ENCODE measurements at places on chromosomes 12 and 14.

- DNase-seq, result no peak
Observed at GRCh38 chr12:617304-617915, 45.8 kb downstream of the NINJ2 start.

DNA sequence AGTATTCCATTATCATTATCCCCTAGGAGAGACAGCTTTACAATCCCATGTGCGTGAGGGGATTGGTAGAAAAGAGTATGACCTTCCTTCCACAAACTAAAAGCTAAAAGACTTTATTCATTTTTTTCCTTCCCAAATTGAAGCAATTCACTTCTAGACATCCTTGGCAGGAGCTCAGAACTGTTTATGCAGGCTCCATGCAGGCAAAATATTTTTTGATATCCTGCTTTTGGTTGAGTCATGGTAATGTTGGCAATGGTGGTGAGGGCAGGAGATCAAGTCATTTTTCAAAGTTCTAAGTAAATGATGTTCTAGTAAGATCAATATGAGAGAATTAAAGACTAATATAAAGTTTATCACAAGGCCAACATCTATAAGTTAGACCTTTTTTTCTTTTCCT lies 1.3 kb upstream of the PLEKHG7 start:
- no peak for DNase-seq

- DNase-seq, result no peak
Observed at GRCh38 chr14:105317546-105317945, 3.0 kb downstream of the PACS2 start.

GRCh38 chr12:49292729-49293055 lies 2.3 kb upstream of the PRPH start:
- no peak for DNase-seq

- DNase-seq, result no peak
Observed at GRCh38 chr14:32329146-32329545, at the start of gene AKAP6. Gene AKAP6 (plus strand): TSS chr14:32329298. CDS start chr14:32433494, 104,196 bp downstream.

- no peak for DNase-seq
Observed at GRCh38 chr12:68198507-68199086, 27.0 kb downstream of the IL26 start.

DNA sequence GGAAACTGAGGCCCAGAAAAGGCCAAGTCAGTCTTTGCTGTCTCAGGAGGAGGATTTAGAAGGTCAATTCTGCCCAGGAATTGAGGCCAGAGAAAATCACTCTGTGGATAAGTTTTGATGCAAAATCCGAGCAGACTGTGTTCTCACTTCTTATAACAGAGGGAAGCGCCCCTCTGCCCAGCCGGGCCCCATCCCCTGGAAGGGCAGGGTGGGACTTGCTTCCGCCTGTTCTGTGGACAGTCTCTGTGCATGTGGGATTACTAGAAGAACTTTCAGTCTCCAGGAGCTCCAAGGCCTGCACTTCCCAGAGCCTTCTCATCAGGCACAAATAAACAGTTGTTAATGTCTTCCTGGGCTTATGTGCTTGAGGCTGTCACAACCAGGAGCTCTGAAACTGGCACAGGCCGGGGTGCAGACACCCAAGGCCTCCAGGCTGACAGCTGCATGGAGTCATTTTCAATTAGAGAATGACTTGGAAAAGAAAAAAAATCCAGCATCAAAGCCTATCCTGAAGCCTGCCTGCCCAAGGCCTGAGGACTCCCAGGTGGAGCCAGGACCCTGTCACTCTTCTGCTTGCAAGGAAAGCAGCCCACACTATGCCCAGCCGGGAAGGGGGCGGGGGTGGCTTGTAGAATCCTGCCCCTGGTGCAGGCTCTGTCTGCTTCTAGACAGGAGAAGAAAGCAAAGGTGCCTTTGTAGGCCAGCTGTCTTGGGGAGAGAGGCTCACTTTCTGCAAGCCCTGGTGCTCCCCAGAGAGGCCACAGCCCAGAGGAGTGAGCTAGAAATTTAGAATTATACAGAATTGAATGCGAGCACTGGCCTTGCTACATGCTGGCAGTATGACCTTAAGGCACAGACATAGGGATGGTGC lies 84.7 kb downstream of the NTF3 start:
- no peak for DNase-seq

- DNase-seq, result no peak
Observed at GRCh38 chr12:13347241-13348043, 150.9 kb downstream of the EMP1 start.

- no peak for DNase-seq
Observed at GRCh38 chr14:75631453-75631831, 29.2 kb downstream of the ERG28 start.

DNA sequence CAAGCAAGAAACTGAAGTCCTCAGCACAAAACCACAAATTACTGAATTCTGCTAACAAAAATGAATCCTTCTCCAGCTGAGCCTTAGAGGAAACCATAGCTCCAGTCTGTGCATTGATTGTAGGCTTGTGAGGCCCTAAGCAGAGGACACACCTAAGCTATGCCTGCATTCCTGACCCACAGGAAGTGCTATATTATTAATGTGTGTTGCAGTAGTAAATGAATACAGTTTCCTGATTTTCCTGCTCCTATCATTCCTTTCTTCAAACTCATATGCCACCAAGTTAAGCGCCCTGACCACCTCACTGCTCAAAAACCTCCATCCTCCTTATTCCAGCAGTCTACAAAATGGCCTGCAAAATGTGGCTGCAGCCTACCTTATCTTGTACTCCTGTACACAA lies 151.9 kb upstream of the ABCD2 start:
- DNase-seq, result no peak

DNA sequence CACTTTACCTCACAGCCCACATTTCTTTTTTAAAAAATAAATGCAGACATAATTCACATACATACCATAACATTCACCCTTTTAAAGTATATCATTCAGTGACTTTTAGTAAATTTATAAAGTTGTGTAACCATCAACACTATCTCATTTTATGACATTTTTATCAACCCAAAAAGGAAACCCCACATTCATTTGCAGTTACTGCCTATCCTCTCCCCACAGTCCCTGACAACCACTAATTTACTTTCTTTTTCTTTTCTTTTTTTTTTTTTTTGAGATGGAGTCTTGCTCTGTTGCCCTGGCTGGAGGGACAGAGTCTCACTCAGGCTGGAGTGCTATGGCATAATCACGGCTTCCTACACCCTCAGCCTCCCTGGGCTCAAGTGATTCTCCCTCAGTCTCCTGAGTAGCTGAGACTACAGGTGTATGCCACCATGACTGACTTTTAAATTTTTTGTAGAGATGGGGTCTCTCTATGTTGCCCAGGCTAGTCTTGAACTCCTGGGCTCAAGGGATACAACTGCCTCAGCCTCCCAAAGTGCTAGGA lies 1.5 kb upstream of the EP400 start:
- no peak for DNase-seq

DNA sequence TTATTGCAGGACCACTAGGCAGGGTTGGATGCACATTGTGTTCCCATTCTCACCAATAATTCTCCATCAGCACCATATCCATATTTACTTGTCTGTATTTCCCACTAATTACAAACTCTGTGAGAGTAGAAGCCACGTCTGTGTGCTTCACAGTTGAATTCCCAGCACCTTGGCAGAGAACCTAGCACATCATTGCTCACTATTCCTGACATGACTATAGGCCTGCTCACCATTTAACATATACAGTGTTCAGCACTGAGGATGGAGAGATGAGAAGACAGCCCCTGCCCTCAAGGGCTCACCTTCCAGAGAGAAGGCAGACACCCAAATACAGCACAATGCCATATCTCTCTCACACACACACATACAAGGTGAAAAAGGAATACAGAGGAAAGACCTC lies 5.0 kb downstream of the DAD1 start:
- no peak for DNase-seq

GRCh38 chr12:64147011-64147631 lies 75.0 kb downstream of the KICS2 start:
- no peak for DNase-seq

- no peak for DNase-seq
Observed at GRCh38 chr12:27331291-27331926, 1.2 kb upstream of the BMAL2 start.

DNA sequence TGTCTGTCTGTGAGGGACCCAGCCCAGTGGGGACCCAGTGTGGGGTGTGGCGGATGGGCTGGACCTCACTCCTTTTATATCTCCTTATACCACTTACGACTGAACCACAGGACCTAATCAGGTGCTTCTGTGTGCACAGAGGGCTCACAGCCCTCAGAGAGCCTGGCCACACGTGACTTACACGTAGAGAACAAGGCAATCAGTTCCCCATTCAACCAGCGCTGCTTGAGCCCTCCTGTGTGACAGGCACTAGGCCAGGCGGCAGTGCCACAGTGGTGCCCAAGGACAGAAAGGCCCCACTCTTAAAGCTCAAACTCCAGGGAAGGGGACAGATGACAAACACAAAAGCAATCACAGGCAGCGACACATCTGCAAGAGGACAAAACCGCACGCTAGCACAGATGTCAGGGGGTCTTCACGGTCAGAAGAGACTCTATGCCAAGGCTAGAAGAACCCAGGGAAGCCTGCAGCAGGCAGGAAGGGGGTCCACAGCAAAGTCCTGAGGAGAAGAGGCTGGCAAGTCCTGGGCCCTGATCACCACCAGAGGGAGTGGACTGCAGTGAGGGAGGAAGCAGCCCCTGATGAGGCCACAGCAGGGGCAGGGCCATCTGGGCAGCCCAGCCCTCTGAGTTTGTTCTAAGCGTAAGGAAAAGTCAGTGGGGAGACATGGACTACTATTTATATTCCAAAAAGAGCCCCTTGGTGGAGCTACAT lies 39.3 kb downstream of the SETD3 start:
- DNase-seq, result no peak

- DNase-seq, result no peak
Observed at GRCh38 chr12:68809190-68810026, 1.4 kb downstream of the MDM2 start.

- no peak for DNase-seq
Observed at GRCh38 chr12:32586390-32586789, 92.7 kb upstream of the DNM1L start.

DNA sequence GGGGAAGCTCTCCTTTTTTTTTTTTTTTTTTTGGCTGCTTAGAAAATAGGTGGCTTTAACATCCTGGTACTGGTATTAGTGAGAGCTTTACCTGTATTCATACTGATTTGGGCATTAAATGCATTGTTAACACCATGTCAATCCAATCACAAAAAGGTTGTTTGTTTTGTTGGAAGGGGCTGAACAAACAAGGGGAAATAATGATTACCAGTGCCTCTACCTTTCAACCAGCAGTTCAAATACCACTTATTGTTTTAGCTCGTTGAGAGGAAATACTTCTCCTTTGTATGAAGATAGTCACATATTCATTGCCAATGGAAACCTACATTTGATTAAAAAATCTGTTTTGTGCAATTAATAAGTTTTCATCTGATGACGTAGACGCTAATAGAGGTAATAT lies 72.9 kb downstream of the MIPOL1 start:
- DNase-seq, result no peak

- DNase-seq, result no peak
Observed at GRCh38 chr12:46379352-46379751, 6.8 kb upstream of the SLC38A2 start.

GRCh38 chr12:80559766-80560165 lies 115.7 kb downstream of the PTPRQ start:
- DNase-seq, result no peak

GRCh38 chr12:69834147-69834546 lies 9.1 kb downstream of the MYRFL start:
- DNase-seq, result no peak

- no peak for DNase-seq
Observed at GRCh38 chr12:127822809-127823411, 444.1 kb upstream of the TMEM132C start.

DNA sequence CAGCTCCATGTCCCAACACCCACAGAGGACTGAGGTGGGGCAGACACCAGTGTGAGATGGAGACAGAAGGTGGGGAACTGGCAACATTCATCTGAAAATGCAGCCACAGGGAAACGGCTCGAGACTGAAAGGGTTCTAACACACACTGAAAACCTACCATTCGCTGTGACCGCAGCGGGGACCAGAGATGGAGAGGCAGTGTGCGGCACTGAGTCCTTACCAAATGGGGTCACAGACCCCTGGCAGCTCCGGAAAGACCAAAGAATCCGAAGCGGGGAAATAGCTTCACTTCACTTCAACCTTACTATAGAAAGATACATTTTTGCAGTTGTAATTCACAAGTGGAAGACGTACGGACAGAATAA lies 9.6 kb downstream of the BAG5 start:
- no peak for DNase-seq

DNA sequence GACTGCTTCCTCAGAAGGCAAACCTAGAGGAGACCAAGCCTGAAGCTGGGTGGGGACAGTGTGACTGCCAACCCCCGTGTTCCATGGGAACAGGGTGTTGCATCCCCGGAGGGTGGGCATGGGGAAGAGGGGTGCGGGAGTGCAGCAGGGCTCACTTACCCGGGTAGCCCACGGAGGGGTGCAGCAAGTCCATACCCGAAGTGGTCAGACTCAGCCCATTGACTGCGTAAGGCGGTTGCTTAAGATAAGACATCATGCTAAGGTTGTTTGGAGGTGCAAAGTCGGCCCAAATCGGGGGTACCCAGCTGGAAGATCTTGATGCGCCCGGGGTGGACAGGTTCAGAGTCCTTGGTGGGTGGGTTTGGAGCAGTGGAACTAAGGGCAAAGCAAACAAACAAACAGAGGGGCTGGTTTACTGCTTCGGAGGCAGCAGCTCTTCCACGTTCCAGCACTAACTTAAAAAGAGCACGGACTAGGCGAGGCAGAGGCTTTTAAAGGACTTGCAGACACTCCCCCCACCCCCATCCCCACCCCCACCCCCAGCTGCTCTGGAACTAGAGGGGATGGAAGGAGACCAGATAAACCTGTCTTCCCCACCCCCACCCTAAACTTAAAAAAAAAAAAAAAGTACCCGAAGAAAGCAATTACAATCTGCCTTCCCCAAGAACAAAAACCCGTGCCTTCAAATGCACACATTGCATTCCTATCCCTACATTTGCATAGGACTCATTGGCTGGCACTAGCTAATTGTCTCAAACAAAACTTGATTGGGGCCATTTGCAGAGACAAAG lies 4.9 kb downstream of the OTX2 start:
- DNase-seq, result no peak

DNA sequence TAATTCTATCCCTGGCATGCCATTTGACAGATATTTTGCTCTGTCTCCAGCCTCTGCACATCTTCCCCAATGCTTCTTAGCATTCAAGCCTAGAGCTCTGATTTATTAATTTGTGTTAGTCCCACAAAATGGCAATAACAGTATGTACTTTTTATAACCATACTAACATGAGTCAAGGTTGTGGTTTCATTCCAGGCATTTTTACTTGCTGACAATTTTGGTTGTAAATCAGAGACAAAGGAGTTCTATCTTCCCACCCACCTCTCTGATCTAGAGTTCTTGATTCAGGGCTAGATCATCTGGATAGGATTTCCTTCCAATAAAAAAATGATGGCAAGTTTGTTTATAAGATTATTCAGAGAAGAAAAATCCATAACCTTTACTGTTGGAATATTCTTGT lies 18.5 kb upstream of the CISTR start:
- no peak for DNase-seq
